ENCODE measurements at places on chromosomes 7 and 10. TPM values are rescaled to one million over a fixed set of nuclear protein-coding genes. Genes with fewer than 3 reads are reported as not detected.

TMEM236 gene
- total RNA-seq = under 0.01 TPM

SLC16A9 gene
- under 0.01 TPM for total RNA-seq

NUTM2B gene
- total RNA-seq = 0.32 TPM

BMPR1A gene
- 54.4 TPM for total RNA-seq

OR13A1 gene
- total RNA-seq = not detected

GPNMB gene
- 60.9 TPM for total RNA-seq

MAGI2 gene
- total RNA-seq = 20.0 TPM

GBX1 gene
- not detected for total RNA-seq

CREB5 gene
- total RNA-seq = 9.3 TPM

All from fibroblast of villous mesenchyme (primary cell).